ENCODE measurements at places on chromosomes 13 and 19.

GRCh38 chr13:32267836-32268439, 47.2 kb downstream of the ZAR1L start:
- DNase-seq: peak; percentile 25

GRCh38 chr19:46404055-46404752, 9.2 kb downstream of the CCDC8 start:
- no peak for DNase-seq

DNA sequence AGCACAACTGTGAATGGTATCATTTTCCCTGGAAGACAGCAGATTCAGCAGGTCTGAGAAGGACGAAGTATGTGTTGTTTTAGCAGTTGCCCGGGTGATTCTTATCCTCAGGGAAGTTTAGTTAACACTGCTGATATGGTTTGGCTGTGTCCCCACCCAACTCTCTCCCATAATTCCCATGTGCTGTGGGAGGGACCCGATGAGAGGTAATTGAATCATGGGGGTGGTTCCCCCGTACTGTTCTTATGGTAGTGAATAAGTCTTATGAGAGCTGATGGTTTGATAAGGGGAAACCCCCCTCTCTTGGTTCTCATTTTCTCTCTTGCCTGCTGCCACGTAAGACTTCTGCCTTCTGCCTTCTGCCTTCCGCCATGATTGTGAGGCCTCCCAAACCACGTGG, 81.0 kb upstream of the UBAC2 start:
- DNase-seq: peak; percentile 5

DNA sequence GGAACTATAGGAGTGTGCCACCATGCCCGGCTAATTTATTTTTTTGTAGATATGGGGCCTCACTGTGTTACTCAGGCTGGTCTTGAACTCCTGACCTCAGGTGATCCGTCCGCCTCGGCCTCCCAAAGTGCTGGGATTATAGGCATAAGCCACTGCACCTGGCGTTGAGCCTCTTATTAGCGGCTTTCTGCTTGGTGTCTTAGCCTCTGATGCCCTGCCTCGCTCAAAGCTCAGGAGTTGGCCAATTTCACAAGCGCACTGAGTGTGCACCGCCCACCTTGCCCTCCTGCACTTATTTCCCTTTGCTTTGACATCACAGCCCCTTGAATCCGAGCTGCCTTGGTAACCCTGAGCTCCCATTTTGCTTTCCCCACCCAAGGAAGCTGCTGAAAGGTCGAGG, 10.1 kb downstream of the YIPF2 start:
- no peak for DNase-seq

- DNase-seq: no peak
Observed at GRCh38 chr19:6394831-6395230, 1.9 kb upstream of the GTF2F1 start.

- peak; percentile 51 for DNase-seq
Observed at GRCh38 chr19:45079063-45079910, at the start of gene GEMIN7. TSS of gene GEMIN7 (plus strand) at chr19:45079260. CDS start at chr19:45090115, 10,855 bp downstream.

DNA sequence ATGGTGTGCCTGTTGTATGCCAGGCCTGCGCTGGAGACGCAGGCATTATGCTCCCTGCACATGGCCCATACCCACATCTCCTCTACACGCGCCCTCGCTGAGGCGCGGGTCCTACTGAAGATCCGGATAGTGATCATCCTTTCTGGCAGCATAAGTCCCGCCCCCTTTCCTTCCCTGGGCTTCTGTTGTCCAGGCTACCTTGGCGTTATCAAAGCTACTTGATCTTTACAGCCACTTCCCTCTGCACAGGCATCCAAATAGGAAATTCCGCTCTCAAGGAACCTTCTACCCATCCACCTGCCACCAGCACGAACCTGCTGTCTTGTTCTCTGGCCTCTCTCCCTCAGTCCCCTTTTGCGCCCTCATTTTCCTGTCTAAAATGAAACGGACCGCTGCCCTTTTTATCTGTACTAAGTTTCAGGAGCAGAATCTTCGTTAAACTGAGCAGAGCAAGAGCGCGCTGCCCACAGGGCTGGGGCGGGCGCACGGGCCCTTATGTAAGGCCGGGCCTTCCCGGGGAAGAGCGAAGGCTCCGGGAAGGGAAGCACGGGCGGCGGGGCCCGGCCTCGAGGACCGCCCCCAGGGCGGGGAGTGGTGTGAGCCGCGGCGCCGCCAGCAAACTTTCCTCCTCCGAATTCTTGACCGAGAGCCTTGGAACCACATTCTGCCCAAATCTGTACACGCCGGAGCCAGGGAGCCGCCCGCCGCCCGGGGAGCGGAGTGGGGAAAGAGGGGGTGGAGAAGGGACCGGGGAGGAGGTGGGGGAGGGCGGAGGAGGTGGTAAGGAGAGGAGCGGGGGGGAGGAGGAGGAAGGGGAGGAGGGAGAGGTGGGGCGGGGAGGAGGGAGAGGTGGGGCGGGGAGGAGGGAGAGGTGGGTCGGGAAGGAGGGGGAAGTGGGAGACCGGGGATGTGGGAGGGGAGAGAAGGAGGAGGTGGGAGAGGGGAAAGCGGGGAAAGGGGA, 920 bp upstream of the UBE2L5 start:
- no peak for DNase-seq

GRCh38 chr19:15015946-15016542, 33.2 kb upstream of the CASP14 start:
- DNase-seq: no peak

DNA sequence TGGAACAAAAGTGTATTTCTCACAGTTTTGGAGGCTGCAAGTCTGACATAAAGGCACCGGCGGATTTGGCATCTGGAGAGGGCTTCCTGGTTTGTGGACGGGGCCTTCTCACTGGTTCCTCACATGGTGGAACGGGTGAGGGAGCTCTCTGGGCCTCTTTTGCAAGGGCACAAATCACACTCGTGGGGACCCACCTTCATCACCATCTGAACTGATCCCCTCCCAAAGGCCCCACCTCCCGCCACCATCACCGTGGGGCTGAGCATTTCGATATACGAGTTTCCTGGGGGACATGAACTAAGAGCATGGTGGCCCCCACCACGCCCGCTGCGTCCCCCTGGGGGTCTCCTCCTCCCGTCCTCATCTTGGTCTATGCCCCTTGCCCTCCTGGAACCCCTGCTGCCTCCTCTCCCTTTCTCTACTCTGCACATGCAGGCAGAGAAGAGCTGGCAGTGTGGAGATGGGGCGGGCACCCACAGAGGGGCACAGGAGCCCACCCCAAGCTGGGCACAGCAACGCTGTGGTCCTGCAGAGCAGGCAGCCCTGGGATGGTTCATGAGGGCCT, 20.8 kb upstream of the SPACA7 start:
- no peak for DNase-seq

GRCh38 chr19:51131780-51132680, 7.3 kb downstream of the SIGLEC9 start:
- no peak for DNase-seq

- DNase-seq: no peak
Observed at GRCh38 chr13:95650696-95651095, 6.2 kb upstream of the DZIP1 start.

GRCh38 chr13:77674852-77675251, 22.6 kb upstream of the SLAIN1 start:
- DNase-seq: no peak

GRCh38 chr19:11165486-11166030, 10.0 kb upstream of the SPC24 start:
- DNase-seq: no peak

DNA sequence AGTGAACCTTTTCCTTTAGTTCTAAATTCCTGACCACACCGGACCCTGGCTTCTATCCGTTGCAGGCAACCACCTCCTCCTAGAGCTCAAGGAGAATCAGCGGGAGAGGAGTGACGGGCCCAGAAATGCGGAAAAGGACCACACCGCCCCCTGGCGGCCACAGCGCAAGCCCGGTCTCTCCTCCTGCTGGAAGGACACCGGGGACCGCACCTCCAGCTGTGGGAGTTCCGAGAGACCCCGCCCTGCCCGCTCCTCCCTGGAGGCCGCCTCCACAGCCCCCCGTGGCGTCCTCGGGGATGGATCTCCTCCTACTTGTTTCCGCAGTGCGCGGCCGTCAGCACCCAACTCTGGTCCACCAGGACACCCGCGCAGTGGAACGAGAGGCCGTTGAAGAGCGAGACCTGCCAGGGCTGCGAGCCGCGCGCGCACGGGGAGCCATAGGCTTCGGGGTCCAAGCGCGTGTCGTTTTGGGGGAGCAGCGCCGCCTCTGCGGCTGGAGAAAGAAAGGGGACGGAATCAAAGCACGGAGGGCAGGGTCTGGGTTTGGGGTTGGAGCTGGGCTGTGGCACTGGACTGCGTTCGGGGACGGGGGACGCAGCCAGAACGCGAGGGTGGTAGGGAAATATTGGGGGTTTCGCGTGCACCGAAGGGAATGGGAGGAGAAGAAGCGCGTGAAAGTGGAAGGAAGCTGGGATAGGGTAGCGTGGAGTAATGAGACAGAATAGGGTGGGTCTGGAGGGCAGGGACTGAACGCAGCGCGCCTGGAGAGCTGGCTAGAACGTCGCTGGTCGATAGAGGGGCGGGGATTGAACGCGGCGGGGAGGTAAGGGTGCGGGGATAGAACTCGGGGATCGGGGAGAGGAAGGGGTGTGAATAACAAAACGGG, 2.5 kb downstream of the KLK10 start:
- DNase-seq: no peak

Measured in activated T-helper 1 cell treated with anti-CD3 and anti-CD28 coated beads, Interleukin-2, amount 50 U/mL, for 16 hours (primary cell).